ENCODE measurements at places on chromosomes 11 and 22.

GRCh38 chr11:131422496-131422895 is 52.1 kb downstream of the NTM start:
- DNase-seq, result peak; percentile 2

- DNase-seq, result no peak
These were observed 39.5 kb downstream of the HIPK3 start for GRCh38 chr11:33296695-33297094.

DNA sequence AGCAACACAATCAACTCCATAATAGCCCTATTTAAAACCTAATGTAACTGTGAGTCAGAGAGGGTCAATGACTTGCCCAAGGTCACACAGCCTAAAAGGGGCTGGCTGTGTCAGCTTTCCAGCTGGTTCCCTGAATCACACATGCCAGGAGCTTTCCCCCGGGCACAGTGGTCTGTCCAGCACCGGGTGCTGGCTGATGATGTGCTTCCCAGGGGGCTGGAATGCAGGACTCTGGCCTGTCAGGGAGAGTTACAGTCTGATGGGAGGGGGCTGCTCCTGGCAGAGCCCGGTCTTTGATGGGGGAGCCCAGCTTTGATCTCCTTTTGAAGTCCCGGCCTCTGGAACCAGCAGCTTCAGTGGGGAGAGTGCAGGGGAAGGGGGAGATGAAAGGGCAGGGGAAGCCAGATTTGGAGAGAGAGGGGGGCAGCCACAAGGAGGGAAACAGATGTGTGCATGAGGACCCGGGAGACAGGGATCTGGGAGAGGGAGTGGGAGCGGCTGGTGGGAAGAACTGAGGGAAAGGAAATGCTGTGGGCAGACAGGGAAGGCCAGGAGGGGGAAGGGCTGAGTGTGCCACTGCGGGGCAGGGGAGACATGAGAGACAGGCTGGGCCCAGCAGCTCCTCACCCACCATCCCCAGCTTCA is 102.7 kb downstream of the NECTIN1 start:
- DNase-seq, result no peak

DNA sequence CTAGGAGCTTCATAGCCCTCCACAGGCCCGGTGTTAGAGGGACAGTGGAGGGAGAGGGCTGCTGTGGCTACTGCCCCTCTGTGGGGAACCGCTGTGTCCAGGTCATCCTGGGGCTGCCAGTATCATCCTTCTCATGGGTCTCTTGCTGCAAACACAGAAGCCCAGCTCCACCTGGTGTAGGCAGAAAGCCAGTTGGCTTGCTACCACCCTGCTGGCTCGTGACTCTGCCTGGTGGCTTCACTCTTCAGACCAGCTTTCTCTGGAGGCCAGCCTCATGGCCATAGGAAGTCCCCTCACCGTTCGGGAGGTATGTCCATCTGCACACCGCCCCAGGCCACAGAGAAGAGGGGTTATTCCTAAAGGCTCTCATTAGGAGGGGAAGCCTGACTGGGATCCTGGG is 19.4 kb upstream of the SUSD2 start:
- DNase-seq, result no peak

DNA sequence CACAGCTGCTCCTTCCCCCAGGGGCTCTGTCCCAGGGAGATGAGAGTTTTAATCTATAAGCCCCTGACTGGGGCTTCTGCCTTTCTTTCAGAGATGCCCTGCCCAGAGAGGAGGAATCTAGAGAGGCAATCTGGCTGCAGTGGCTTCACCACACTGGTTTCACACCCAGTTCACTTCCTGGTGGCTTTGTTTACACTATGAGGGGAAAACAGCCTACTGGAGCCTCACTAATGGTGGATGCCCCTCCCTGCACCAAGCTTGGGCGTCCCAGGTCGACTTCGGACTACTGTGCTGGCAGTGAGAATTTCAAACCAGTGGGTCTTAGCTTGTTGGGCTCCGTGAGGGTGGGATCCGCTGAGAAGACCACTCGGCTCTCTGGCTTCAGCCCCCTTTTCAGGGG is 21.5 kb upstream of the MMP1 start:
- no peak for DNase-seq

DNA sequence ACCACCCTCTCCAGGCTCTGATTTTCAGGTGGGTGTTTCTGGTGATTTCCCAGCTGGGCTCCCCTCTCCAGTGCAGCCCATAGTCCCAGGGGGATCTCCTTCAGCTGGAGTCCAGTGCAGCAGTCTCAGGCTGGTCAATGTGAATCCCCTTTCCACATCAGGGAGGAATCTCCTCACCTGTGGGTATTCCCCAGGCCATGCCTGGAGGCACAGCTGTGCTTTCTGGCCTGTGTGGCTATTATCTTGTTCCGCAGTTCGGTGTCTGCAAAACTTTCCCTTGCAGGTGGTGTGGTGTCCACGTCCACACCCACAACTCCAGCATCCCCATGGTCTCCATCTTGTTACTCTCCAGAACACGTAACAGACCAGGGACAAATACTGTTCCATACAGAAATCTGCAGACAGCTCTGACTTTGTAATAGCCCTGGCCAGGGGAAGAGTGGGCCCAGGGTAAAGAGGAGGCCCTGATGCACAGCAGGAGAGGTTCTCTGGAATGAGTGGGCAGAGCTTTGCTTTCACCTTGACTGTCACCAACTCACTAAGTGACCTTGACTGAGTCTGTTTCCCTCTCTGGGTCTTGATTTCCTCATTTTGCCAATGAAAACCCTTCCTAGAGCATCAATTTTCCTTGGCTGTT is 183.2 kb downstream of the CSNK2A3 start:
- no peak for DNase-seq

DNA sequence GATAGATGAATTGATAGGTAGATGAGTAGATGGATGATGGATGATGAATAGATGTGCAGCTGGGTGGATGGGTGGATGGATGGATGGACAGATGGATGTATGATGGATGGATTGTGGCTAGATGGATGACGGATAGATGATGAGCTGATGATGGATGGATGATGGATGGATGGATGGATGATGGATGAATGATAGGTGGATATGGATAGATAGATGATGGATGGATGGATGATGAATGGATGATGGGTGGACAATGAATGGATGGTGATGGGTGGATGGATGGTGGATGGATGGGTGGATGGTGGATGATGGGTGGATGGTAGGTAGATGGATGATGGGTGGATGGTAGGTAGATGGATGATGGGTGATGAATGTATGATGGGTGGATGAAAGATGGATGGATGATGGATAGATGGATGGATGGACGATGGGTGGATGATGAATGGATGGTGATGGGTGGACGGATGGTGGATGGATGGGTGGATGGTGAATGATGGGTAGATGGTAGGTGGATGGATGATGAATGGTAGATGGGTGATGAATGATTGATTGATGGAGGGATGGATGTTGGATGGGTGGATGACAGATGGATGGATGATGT is 1261.7 kb downstream of the BRD1 start:
- DNase-seq, result no peak

DNA sequence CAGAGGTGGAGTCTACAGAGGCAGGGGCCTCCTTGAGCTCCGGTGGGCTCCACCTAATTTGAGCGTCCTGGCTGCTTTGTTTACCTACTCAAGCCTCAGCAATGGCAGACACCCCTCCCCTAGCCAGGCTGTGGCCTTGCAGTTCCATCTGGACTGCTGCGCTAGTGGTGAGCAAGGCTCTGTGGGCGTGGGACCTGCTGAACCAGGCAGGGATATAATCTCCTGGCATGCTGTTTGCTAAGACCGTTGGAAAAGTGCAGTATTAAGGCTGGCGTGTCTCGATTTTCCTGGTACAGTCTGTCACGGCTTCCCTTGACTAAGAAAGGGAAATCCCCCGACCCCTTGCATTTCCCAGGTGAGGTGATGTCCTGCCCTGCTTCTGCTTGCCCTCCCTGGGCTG is 77.7 kb downstream of the GDPD4 start:
- no peak for DNase-seq

DNA sequence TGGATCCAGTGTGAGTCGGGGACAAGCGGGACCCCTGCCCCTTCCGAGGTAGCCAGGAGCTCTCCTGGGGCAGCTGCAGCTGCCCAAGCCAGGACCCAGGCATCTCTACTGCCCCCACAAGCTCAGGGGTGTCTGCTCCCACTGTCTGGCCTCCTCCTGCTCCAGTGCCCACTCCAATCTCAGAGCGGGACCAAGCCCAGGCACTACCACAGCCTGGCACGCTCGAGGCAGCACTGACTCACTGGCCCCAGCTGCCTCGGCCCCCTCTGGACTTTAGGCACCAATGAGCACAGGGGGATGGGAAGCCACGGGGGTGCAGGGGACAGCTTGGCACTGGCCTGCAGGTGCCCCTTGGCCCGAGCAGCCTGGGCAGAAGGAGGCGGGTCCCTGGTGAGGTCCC is 8.2 kb downstream of the IL2RB start:
- no peak for DNase-seq

DNA sequence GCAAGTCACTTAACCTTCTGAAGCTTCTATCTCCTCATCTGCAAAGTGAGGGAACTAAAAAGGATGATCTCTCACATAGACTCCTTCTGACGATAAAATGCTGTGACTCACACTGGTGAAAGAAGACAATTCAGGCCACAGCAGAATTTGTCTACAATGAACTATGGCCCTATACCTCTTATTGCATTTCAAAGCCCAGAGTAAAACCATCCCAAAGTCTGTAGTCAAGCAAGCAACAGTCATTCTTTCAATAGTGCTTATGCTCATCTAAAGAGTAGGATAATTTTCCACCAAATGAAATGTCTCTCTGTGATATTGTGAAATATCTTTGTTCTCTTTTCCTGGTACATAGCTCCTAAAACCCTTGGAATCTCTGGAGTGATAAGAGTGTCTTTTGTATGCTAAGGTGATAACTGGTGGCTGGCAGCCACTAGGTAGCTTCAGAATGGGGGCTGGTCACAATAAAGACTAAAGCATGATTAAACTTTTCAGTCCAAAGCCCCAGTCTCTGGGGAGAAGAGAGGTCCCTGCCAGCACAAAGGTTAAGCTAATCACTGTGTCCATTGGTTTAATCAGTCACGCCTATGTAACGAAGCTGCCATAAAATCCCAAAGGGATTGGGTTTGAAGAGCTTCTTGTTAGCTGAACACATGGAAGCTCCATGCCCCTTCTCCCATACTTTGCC is 30.8 kb downstream of the SYTL2 start:
- DNase-seq, result peak; percentile 32

DNA sequence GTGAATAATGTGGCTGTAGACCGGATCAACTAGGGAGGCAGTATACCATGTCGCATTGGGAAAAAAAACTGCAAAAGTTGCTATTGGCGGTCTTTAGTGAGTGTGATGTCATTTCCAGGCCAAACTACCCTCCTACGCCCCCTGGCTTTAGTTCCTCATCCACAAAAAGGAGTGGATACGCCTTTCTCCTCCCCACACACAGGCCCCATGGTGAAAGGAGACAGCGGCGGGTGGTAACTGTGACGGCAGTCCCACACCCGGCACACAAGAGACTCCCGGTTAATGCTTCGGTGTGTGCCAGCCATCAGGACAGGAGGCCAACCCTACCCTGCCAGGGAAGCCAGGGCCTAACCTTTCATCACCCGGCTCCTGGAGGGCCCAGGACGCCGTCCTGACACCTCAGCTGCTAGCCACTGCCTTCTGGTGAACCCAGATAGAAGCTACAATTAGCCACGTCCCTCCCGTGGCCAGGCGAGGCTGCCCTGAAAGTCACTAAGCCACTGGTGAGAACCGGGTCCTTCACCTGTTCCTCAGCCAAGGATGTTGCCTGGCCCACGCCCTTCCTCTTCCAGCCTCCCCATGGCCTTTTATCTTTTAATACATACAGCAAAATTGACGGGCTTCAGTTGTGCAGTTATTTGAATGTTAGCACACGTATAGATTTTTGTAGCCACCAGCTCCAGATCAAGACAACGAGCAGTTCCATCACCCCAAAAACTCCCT is 10.8 kb downstream of the TP53I11 start:
- peak; percentile 10 for DNase-seq

- DNase-seq, result no peak
These were observed 5.7 kb downstream of the EIF3L start for GRCh38 chr22:37854946-37855345.

DNA sequence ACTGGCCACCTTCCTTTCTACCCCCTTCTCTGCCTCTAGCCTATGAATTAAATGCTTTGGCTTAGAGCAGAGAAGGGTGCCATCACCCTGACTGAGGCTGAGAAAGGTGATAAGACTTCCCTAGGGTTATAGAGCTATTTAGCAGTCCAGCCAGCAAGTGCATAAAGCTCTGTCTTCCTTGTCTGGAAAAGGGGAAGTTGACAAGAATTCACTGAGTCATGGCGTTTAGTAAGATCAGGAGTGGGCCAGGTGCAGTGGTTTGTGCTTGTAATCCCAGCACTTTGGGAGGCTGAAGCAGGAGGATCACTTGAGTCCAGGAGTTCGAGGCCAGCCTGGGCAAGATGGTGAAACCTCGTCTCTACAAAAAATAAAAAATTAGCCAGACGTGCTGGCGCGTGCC is 63.1 kb downstream of the LHFPL7 start:
- DNase-seq, result no peak

DNA sequence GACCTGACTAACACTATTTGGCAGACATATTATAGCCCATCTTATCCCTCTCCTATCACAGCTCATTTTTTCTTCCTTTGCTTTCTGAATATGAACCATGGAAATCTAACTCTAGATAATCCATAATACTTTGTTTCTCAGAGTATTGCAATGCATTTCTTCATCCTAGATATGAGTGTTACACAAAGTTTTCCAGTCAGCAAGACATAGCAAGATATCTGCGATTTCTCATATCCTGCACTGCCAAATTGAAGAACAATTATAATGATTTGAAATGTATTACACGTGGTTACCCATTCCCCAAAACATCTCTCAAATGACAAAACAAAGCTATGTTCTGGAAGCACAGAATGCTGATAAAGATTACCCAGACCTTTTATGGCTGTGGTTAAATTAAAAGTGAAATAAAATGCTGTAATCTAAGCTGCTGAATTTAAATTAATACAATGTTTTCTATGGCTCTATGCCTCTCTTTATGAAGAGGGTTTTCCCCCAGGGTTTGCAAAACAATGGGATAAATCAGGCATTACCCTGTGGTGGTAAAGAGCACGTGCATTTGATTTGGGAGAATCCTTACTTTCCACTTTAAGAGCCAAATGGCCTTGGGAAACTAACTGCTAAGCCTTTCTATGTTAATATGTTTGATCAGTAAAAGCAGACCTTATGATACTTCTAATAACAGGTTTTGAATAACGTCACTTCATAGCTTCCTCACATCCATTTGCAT is 1291.0 kb upstream of the CNTN5 start:
- peak; percentile 21 for DNase-seq

Measured in fibroblast of villous mesenchyme (primary cell).